ENCODE measurements at places on chromosomes 5 and 9.

DNA sequence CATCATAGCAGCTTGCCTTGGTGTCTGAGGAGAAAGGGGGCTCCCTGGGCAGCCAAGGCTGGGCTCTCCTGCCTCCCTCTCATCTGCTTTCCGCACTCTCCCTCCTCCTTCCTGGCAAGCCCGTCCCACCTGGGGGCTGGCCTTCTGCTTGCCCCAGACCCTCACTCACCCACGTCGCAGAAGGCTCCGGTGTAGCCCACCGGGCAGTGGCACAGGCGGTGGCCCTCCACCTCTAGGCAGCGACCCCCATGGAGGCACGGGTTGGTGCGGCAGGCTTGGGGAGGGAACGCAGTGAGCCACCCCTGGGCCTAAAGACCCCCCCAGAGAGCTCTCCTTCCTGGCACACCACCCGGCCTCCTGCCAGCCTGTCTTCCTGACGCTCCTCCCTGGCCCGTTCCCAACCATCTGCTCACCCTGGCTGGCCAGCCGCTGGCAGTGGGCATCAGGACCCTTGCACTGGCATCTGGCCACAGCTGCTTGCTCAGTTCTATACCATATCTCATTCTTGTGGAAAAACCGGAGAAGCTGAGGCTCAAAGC lies 4.2 kb upstream of the PFN3 start:
- DNase-seq, result no peak

GRCh38 chr9:7671847-7672246 lies 127.7 kb downstream of the DMAC1 start:
- no peak for DNase-seq

DNA sequence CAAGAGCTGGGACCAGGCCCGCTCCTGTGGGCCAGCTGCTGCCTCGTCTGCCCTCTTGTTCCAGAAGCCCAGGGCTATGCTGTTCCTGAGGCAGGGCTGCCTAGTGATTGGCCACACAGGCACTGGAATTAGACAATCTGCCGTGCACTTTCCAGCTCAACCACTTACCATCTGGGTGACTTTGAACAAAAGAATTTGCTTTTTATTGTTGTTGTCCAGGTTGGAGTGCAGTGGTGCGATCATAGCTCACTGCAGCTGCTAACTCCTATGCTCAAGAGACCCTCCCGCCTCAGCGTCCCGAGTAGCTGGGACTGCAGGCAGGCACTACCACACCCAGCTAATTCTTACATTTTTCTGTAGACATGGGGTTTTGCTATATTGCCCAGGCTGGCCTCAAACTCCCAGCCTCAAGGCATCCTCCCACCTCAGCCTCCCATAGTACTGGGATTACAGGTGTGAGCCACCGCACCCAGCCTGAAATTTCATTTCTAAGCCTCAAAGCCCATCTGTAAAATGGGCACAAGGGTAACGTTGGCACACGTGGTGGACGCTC lies 1.2 kb upstream of the NEK6 start:
- no peak for DNase-seq

GRCh38 chr9:137974746-137975526 lies 97.4 kb downstream of the CACNA1B start:
- DNase-seq, result no peak

GRCh38 chr5:152066784-152067183 lies 142.1 kb upstream of the GLRA1 start:
- DNase-seq, result no peak

DNA sequence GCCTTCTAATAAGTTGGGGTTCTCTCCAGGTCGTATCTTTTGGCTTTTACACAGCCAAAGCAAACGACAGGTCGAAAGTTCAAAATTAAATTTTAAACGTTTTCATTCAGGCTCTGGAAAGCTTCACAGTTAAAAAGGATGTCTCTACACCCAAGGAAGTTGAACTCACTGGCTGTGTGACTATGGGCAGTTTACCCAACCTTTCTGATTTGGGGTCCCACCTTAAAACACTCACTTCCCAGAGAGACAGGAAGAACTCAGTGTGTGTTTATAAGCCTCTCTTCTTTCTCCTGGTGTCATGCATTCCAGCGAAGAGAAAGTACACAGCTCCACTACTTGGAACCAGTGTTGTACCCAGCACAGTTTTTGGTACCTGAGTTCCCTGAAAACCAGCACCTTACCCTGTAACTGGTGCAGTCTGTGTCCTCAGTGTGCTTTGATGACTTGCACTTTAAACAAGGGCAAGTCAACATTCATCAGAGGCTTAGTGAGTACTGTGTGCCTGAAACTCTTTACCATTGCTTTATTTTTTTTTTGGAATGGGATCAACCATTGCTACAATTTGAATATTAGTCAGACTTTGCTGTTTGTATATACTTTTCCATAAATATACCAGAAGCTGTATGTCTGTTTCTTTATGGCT lies 1.7 kb downstream of the SRD5A1 start:
- no peak for DNase-seq

- no peak for DNase-seq
Observed at GRCh38 chr5:169777159-169777558, 140.1 kb downstream of the DOCK2 start.

GRCh38 chr9:111099199-111100008 lies 61.1 kb upstream of the LPAR1 start:
- DNase-seq, result no peak

DNA sequence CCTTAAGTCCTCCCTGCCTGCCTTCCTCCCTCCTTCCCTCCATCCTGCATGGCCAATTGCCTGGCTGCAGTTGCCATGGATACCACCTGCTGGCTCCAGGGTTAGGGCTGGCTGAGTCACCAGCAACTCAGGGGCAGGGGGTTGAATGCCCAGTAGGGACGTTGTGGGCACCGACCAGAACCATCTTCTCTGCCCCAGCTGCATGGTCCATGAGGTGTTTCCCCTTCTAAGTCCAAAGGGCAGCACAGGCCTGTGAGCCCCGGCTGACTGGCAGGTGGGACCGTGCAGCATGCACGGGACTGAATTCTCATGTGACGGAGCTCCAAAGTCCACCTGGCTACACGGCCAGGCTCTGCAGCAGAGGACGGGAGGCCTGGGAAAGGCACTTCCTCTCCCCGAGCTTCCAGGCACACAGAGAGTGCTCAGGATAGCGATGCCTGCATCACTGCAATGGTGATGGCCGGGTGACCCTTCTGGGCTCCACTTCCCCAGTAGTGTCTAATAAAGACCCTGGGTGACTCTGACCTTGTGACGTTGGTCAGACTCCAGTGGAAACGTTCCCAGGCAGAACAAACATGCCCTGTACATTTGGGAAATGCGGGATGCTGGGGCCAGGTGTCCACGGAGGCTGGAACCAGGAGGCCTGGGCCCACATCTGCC lies 5.7 kb downstream of the ASS1 start:
- no peak for DNase-seq

DNA sequence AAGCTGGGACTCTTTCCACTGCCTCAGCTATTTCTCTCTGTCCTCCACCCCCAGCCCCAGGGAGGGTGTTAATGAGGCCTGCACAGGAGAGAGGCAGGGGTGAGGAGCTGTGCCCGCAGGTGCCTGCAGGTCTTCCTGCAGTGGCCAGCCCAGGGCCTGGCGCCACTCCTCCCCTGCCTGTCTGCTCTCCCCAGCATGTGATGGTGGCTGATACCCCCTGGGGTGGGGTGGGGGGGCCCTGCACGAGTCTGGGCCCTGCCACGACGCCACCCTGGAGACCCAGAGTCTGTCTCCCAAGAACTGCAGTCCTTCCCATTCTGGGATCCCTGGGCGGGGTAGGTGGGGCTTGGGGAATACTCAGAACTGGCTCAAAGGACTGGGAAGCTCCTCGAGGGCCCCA lies 166.4 kb upstream of the SMIM23 start:
- DNase-seq, result no peak

DNA sequence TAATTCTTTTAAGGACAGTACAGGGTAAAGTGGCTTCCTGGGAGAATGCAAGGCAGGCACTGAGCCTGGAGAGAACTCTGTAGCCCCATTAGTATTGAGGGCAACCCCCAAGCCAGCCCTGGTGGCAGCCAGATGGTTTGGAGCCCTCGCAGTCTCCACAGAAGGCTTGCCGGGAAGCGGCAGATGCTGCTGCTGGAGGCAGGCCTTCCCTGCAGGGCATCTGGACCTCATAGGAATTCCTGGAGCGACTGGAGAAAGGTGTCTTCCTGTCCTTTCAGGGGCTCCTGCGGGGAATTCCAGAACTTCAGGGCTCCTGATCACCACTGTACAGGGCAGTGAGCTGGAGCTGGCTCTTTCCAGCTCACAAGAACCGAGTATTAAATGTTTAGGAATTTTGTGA lies 167.5 kb downstream of the INSYN2B start:
- no peak for DNase-seq

DNA sequence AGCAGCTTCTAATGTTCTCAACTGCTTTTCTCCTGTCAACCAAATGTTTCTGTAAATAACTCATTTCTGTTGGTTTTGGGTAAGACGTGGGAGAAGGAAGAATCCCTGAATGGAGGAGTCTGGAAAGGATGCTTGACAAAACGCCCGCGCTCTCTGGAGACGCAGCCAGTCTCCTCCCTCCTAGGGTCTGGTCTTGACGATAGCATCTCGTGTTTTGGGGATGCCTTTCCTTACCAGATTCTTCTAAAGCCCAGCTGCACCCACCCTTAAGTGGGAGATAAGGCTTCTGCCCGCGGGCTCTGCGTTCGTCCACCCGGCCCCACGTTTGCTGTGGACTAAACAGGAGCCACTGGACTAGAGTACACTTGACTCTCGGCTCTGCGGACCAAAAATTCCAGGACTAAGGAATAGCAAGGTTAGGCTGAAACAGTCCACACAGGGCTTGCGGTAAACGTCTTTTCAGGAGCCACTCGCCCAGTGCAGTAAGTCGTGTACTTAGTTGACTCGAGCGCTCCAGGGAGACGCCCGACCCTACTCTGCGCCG lies 491 bp upstream of the CTSL start:
- DNase-seq, result no peak

- no peak for DNase-seq
Observed at GRCh38 chr5:73786043-73786831, 160.2 kb downstream of the ARHGEF28 start.

- DNase-seq, result no peak
Observed at GRCh38 chr5:173789031-173789920, 98.9 kb upstream of the CPEB4 start.

GRCh38 chr9:82729991-82730589 lies 332.9 kb downstream of the RASEF start:
- DNase-seq, result no peak

- no peak for DNase-seq
Observed at GRCh38 chr5:180491496-180491895, 2.7 kb upstream of the CNOT6 start.

GRCh38 chr9:126411948-126412284 lies 85.3 kb downstream of the MVB12B start:
- no peak for DNase-seq

DNA sequence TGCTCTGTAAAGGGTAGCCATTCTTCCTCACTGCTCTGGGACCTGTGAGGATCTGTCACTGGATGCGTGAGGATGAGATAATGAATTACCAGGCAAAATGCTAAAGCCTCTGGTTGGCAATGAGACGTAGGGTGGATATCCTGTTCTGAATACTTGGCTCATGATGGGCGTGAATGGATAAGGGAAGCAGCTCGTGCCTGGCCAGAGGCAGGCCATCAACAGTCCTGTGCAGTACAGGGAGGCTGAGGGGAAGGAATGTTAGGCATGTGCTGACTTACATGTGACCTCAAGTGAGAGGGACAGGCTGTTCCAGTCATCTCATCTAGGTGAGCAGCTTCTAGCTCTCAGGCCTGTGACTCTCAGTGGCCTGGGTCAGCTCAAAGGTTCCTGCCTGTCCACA lies 172.8 kb downstream of the CARTPT start:
- no peak for DNase-seq

DNA sequence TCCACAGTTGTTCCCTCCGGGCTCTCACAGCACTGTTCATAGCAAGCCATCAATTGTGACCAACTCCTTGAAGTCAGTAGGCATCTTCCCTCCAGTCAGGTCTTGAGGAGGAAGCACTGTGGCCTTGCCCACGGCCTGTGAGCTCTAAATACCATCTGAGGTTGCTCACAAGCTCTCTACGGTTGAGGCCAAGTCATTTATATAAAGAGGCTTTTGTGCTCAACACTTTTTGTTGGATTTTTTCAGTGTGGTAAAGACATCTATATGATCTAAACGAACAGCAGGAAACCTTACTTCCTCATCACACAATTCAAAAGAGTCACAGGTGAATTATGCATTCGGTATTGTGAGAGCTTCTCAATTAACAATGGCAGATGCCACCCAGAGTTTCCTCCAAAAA lies 97.3 kb downstream of the ZNF462 start:
- DNase-seq, result no peak

DNA sequence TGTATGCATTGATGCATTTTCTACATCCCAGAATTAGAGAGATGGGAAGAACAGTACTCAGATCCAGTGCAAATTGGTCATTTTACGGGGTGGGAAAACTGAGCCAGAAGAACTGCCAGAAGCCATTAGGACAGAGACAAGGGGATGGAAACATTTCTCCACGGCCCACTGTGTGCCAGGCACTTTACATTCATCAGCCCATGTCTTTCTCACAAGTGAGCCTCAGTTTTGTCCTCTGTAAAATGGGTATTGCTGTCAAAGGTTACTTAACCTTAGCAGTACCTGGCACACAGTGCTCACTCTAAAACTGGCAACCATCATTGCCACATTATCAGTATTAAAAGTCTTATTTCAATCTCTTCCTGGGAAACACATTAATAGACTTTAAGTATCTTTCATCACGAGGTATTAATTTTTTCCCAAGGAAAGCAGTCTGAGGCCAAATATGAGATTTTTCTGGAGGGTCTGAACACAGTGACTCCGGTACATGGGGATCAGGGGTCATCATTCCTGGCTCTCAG lies 5.2 kb downstream of the DUSP1 start:
- DNase-seq, result no peak

All from NCI-H1930 (cell line).